Pons (tissue), 1 donor: ENCODE measurements at places on chromosomes 3 and 15.

DNA sequence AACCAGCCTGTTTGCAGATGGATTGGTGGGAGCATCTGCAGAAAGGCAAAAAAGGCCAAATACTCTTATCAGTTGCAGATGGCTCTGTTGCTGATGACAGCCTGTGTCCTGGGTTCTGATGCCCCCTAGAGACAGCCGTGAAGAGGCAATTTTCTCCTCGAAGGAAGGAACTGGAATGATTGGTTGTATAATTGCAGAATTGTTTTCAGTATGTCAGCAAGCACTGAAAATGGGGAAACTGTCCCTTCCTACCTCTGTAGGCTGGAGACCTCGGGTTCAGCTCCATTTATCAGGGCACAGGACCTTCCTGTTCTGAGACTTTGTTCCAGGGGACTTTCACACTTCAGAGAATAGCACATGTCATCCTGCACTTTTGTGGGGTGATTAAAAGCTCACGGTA, 103.0 kb downstream of the PGPEP1L start:
- DNase-seq: peak; percentile 87

GRCh38 chr3:27565201-27565852, 81.1 kb upstream of the SLC4A7 start:
- peak; percentile 39 for DNase-seq

DNA sequence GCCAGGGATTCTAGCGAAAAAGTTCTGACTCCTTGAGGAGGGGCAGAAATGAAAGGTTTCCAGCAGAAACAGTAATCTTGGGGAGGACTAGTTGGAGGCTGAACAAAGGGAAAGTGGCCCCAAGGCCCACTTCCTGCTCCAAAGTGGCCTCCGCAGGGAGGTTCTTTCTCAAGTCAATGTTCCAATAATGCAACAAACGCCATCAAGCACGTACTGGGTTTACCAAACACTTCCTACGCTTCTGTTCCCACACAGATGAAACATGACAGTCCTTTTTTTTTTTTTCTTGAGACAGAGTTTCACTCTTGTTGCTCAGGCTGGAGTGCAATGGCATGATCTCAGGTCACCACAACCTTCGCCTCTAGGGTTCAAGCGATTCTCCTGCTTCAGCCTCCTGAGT, 9.6 kb upstream of the RCCD1 start:
- no peak for DNase-seq

- no peak for DNase-seq
Measured at GRCh38 chr3:172376881-172377280, 71.4 kb downstream of the GHSR start.

- DNase-seq: no peak
Measured at GRCh38 chr3:142809259-142809658, 79.6 kb downstream of the PCOLCE2 start.

DNA sequence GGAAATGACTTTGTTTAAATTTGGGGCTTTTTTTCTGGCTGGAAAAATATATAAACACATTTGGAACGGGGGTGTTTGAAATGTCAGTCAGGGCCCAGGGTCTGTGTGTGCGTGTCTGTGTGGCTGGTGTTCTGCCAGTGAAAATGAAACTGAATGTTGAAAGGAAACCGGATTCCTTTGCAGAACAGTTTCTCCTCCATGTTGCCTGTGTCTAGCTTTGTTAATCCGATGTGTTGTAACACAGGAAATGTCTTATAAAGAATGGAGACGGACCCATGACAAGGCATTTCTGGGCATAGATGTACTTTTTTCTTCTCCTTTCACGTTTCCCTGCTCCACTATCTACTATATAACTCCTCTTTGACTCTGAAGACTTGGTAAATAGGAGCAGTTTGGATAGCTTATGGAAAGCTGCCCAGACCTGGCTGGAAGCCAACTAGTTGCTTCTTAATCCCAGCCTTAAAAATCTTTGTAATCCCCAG, 2.8 kb downstream of the SQOR start:
- peak; percentile 82 for DNase-seq

DNA sequence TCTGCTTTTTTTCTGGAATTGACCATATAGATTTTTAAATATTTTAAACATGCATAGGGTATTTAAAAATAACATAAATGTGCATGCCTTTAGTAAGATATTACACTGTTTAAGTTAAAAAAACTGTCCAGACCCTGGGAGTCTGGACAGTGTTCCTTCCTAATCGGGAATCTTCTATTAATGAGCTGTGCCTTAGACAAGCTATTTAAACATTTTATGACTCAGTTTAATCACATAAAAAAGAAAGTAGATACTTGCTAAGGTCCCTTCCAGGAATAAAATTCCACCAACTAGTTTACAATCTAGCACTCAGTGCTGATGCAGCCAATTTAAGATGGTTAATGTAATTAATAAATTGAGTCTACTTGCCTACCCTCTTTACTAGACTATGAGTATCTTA, 140.4 kb upstream of the DPH6 start:
- DNase-seq: no peak

GRCh38 chr15:67955252-67955651, 98.9 kb upstream of the PIAS1 start:
- DNase-seq: no peak

DNA sequence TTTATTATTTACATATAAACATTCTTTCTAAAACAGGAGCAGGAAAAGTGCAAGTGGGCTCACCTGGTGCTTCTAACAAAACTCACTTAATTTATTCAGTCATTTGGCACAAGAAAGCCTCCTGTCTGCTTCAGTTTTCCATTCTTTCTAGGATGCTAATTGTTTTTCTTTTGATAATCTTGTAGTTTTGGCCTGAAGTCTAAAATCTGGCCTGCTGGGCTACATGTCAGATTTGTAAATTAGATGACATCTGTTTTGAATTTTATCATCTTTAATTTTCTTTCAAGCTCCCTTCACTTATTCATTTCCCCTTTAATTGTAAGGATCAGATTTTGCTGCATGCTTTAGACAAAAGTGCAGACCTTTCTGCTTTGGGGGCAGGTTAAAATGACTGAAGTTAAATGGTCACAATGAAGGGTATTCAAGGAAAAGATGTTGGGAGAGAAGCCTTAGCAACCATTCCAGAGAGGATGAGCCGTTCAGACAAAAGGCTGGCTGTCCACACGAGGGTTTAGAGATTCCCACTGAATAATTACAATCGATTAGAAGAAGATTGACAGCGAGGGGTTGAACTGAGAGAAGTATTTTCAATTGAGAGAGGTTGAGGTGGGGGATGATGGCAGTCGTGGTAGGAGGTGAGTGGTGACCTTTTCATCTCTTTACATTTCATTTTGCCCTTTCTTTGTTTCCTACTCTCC, 59.9 kb upstream of the PTX3 start:
- no peak for DNase-seq

DNA sequence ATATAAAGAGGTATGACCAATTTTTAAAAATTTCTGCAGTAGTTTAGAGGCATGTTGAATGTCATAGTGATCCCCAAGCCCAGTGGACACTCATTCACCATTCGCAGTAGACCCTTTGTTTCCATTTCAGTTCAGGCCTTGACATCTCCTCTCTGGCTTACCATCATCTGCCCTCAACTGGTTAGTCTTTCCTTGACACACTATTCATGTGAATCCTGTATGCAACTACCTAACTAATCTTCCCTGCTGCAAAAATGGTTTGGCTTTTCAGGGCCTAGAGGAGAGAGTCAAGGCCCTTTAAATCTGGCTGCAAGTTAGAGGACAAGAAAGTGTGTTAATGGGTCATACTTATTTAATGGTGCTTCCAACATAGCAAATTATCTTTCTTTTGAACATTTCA, 10.9 kb downstream of the APH1B start:
- DNase-seq: peak; percentile 22

GRCh38 chr3:121592856-121593702, at the start of gene FBXO40:
FBXO40 (plus strand) TSS chr3:121593379; CDS start chr3:121620576, 27,197 bp downstream.
- DNase-seq: no peak

GRCh38 chr15:48177766-48178647, at the start of gene MYEF2:
MYEF2 (minus strand) TSS chr15:48178295; CDS start chr15:48178237, 58 bp downstream.
- DNase-seq: peak; percentile 33

DNA sequence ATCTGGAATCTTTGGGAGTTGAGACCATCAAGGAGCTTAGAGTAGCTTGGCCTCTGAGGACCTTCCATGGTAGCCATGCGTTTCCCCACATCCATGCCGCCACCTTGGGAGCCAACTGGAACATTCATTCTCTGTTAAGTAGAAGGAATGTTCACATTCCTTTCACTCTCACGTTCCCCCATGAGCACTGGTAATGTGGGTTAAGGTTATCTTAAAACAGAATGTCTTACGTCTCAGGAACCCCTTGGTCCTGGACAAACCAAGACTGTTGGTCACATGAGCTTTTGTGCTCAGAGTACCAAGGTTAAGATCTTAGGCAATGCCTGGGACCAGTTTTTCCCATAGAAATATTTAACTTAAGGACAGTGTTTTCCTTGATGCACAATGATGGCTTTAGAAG, 211.7 kb upstream of the UBE2E1 start:
- no peak for DNase-seq

- DNase-seq: no peak
Measured at GRCh38 chr3:16523778-16524177, 10.3 kb upstream of the RFTN1 start.

DNA sequence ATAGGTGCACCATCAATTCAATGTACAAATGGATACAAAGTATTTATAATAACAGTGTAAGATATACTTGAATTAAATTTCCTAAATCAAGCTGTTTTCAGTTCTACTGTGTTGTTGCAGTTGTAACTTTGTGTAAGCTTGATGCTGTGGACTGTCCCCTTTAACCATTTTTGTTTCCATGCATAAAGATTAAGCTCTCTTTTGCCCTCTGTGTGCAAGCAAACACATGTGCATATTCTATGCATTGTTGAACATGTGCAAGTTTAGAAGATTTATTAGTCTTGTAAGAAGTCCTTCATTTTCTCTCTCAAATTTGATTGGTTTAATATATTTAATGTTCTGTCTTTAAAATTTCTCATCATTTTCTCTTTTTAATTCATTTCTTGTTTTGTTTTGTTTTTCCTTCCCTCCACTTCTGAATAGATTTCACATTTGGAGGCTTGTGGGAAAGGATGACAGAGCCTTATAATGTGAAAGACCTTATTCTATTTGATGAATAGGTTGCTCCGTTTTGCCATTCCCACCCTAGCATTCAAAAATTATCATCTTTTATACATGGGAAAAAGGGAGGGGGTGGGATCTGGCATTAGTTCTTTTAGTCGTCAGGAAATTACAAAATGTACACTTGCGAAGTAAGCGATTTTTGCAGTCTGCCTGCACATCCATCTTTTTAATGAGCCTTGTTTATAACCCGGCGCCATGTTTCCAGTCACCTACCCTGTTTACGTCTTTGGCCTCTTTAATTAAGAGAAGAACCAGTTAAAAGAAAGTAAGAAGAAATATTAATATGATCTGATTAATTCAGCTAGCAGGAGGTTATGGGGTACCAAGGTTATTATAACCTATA, 961.5 kb upstream of the NR2F2 start:
- no peak for DNase-seq

- DNase-seq: no peak
Measured at GRCh38 chr15:61049028-61049427, 180.1 kb downstream of the RORA start.

DNA sequence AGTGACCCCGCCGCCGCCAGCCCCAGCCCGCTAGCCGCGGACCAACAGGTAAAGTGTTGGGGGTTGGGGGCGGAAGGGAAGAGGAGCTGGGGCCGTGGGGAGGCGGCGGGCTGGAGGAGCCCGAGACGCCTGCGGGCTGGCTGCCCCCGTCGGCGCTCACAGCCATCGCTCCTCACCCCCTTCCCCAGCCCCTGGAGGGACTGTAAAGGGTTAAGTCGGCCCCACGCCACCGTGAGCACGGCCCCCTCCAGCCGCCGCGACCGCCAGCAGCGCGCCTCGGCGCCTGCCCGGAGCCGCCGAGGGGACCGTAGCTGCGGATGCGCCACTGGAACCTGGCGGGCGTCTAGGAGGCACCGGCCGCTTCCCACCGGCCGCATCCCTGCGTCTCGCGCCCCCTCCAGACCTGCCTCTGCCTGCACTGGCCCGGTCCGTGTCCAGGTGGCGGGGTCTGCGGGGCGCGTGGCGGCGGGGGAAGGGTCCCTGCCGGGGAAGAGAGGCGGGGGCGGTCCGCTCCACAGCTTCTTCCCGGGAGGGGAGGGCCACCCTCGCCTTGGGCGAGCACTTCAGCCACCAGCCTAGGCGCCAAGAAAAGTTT, 522 bp downstream of the MED12L start:
- DNase-seq: no peak
